ENCODE measurements at places on chromosomes 2 and 18. TPM values are rescaled to one million over a fixed set of nuclear protein-coding genes. Genes with fewer than 3 reads are reported as not detected.

DNA sequence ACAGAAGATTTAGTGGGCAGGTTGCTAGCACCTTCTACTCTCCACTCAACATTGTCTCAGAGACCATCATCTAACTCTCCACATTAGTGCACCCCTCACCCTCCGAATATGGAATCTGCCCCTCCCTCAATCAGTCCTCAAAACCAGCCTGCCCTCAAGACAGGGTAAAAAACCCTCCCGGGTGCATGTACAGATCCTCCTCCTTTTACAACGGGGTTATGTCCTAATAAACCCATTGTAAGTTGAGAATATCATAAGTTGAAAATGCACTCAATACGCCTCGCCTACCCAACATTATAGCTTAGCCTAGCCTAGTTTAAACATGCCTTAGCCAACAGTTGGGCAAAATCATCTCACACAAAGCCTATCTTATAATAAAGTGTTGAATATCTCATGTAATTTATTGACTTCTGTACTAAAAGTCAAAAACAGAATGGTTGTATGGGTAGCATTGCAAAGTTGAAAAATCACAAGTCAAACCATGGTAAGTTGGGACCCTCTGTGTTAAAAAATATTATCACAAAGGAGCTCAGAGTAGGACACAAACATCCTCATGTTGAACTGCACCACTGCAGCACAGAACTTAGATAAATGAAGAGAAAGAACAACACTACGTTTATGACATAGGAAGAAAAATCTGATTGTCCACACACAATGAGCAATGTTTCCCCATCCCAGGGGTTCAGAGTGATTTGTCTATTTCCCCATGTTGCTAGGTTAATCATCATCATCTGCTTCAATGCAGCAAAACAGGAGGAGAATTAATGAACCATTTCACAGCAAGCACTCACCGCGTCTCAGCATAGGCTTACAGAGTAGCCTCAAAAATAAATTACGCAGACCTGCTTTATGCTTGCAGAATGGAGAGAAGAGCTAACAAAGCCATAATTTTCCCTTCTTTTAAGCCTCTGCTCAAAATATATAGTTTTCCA is 184.1 kb upstream of the ARL4C start:
- DNase-seq, result no peak
- no peak overlapping the region for H3K4me3 ChIP-seq
- H3K27me3 ChIP-seq, result no peaks in the 10 kb centered on the region
- no peak overlapping the region for H3K27ac ChIP-seq

- no peaks in the 10 kb centered on the region for H3K4me1 ChIP-seq
- H3K36me3 ChIP-seq, result no peaks in the 10 kb centered on the region
- no peak overlapping the region for H3K27ac ChIP-seq
- H3K4me3 ChIP-seq, result no peak overlapping the region
Measured at GRCh38 chr2:77633601-77634000, 111.4 kb upstream of the LRRTM4 start.

DNA sequence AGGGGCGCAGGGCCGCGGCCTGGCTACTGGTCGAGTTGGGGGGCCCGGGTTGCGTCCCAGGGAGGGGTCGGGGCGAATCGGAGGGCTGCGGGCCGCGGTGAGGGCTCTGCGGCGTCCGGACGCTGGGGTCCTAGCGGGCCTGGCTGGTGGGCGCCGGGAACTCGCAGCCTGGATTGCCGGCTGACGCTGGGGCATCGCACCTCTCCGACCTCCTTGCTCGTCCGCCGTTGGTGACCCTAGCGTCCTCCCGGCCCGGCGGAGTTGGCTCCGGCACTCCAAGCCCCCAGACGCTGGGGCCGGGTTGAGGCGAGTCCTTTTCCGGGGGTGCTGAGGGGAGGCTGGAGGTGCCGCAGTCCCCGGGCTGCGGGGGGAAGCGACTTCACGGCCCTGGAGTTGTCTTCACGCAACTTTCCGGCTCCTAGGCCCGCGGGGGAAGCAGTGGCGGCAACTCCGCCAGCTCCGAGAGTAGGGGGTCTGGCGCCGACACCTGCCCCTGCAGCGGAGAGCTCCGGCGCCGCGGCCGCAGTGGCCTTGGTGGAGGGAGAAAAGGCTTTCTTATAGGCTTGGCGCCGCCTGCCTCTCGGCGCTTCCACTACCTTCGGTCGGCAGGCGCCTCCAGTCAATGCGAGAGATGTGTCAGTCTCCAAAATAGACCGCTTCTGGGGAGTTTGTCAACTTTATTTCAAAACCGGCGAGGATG is 70.3 kb downstream of the HAUS1 start:
- peak; percentile 25 for DNase-seq
- H3K27me3 ChIP-seq, result no peaks in the 10 kb centered on the region
- peaks cover 27% of the 10 kb centered on the region for H3K4me1 ChIP-seq
- peak overlapping the region; percentile 90 for H3K27ac ChIP-seq
- no peaks in the 10 kb centered on the region for H3K36me3 ChIP-seq
- peak overlapping the region; percentile 82 for H3K4me3 ChIP-seq

DNA sequence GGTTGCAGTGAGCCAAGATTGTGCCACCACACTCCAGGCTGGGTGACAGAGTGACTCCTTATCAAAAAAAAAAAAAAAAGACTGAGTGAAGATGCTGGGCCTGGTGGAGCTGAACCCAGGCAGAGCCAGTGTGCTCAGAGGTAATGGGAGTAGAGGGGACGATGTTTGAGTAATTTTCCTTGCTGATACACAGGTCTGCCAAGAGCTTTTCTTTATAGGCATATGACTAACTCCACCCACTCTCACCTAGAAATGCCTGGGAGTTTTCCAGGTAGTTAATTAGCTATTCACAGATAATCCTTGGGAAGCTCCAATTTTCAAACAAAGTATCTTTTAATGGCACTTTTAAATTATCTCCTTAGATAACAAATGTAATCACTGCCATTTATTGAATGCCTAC is 33.4 kb upstream of the ACSL3 start:
- no peak overlapping the region for H3K4me3 ChIP-seq
- H3K27me3 ChIP-seq, result no peaks in the 10 kb centered on the region
- no peaks in the 10 kb centered on the region for H3K4me1 ChIP-seq
- no peak for DNase-seq
- no peaks in the 10 kb centered on the region for H3K36me3 ChIP-seq

DNA sequence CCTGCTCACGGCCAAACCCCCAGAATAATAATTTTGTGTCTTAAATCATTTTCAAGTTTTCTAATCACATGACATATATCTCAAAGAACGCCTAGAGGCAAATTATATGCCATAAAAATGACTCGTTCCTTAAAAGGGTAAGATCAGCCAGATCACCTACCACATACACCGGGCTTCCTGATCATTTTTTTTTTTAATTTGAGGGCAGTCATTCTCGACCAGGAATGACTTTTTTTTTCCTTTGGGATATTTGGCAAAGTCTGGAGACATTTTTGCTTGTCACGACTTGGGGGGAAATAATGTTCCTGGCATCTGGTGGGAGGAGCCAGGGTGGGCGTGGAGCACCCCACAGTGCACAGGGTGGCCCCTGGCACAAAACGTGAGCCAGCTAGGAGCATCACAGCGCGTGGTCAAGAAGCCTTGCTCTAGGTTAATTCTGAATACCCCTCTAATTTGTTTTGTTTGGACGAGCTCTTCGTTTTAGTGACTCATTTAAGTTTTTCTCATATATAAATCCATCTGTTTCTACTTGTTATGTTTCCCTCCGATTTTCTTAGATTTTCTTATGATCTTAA is 94.9 kb downstream of the TWIST2 start:
- no peaks in the 10 kb centered on the region for H3K36me3 ChIP-seq
- H3K27me3 ChIP-seq, result no peaks in the 10 kb centered on the region
- no peak overlapping the region for H3K4me3 ChIP-seq
- no peak for DNase-seq
- no peak overlapping the region for H3K27ac ChIP-seq

DNA sequence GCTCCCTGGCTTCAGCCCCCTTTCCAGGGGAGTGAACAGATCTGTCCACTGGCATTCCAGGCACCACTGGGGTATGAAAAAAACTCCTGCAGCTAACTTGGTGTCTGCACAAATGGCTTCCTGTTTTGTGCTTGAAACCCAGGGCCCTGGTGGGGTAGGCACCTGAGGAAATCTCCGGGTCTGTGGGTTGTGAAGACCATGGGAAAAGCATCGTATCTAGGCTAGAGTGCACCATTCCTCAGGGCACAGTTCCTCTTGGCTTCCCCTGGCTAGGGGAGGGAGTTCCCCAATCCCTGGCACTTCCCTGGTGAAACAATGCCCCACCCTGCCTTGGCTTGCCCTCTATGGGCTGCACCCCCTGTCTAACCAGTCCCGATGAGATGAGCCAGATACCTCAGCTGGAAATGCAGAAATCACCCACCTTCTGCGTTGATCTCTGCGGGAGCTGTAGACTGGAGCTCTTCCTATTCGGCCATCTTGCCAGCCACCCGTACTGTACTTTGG is 34.1 kb downstream of the TFPI start:
- H3K27ac ChIP-seq, result no peak overlapping the region
- peaks cover 19% of the 10 kb centered on the region for H3K36me3 ChIP-seq
- H3K4me1 ChIP-seq, result no peaks in the 10 kb centered on the region
- H3K4me3 ChIP-seq, result no peak overlapping the region
- H3K27me3 ChIP-seq, result no peaks in the 10 kb centered on the region

GRCh38 chr2:64625299-64626145 is 28.2 kb downstream of the SERTAD2 start:
- DNase-seq, result no peak
- H3K4me3 ChIP-seq, result no peak overlapping the region
- H3K4me1 ChIP-seq, result no peaks in the 10 kb centered on the region
- no peaks in the 10 kb centered on the region for H3K27me3 ChIP-seq
- peaks cover under 1% of the 10 kb centered on the region for H3K36me3 ChIP-seq

The DCDC2C gene
- total RNA-seq, result not detected

The CREG2 gene
- total RNA-seq, result 1.6 TPM

The ANKRD30B gene
- total RNA-seq, result not detected

The CCDC121 gene
- 1.3 TPM for total RNA-seq

The CCBE1 gene
- total RNA-seq, result 14.1 TPM
